Stomach (tissue), 19 donors: ENCODE measurements at places on chromosomes 5 and 9. TPM values are rescaled to one million over a fixed set of nuclear protein-coding genes. Genes with fewer than 3 reads are reported as not detected.

DNA sequence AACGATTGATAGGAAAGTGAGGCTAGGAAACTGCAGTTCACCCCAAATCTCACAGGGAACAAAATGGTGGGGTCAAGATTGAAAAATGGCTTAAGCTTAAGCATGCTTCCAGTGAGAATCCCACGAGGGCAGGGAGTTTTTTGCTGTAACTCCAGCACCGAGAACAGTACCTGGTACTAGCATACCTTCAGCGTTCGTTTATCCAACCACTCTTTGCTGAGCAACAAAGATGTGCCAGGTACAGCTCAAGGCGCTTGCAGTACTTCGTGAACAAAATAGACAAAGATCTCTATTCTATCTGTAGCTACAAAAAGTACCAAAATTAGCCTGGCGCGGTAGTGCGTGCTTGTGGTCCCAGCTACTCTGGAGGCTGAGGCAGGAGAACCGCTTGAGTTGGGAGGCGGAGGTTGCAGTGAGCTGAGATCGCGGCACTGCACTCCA lies 778 bp upstream of the PPP6C start:
- peaks cover 50% of the 10 kb centered on the region for H3K4me1 ChIP-seq
- H3K36me3 ChIP-seq, result no peaks in the 10 kb centered on the region
- peak overlapping the region; percentile 92 for H3K27ac ChIP-seq
- peak; percentile 35 for DNase-seq
- no peaks in the 10 kb centered on the region for H3K27me3 ChIP-seq

- H3K27me3 ChIP-seq, result no peaks in the 10 kb centered on the region
- no peaks in the 10 kb centered on the region for H3K36me3 ChIP-seq
- no peak overlapping the region for H3K27ac ChIP-seq
- no peak overlapping the region for H3K4me3 ChIP-seq
- H3K4me1 ChIP-seq, result no peaks in the 10 kb centered on the region
- DNase-seq, result no peak
These were observed 586.9 kb downstream of the CCDC171 start for GRCh38 chr9:16139774-16140173.

DNA sequence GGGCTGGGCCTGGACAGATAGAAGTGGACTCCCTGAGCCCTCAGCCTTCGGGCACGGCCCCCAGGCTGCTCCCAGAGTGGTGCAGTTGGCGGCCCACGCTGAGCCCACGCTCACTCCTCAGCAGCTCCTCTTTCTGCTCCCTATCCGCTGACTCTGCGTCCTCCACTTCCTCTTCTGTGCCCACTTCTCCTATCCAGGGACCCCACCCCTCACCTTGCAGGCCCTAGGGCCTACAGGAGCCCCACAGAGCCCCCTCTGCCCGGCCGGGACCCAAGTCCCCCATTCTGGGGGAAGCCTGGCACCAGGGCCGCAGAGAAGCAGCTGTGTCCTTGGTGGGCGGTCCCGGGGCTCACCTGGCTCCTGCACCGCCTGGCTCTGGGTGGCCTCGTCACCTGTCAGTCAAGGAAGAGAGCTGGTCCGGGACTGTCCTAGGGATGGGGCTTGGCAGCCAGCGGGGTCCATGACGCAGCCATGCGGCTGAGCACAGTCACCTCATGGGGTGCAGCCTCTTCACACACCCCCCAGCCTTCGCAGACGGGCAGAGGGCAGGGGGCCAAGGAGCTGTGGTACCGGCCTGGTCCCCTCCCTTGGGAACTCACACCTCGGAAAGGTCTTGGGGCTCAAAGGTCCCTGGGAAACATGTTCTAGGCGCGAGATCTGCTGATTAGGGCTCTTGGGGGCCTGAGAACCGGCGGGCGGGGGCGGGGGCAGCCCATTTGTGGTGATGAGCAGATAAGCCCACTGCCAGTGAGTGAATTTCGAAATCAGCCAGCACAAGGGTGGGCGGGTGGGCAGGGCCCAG lies 5.4 kb upstream of the NRARP start:
- no peak overlapping the region for H3K27ac ChIP-seq
- peaks cover 28% of the 10 kb centered on the region for H3K27me3 ChIP-seq
- no peak overlapping the region for H3K4me3 ChIP-seq
- no peak for DNase-seq
- peaks cover 77% of the 10 kb centered on the region for H3K4me1 ChIP-seq

- no peaks in the 10 kb centered on the region for H3K36me3 ChIP-seq
- H3K4me3 ChIP-seq, result peak within 1 kb of the TSS; percentile 61
- no peaks in the 10 kb centered on the region for H3K27me3 ChIP-seq
- DNase-seq, result peak; percentile 62
These were observed at the start of gene TRMT10B for GRCh38 chr9:37753489-37754190. TRMT10B (plus strand) TSS chr9:37753805; CDS start chr9:37761932, 8,127 bp downstream.

- H3K36me3 ChIP-seq, result no peaks in the 10 kb centered on the region
- H3K4me3 ChIP-seq, result no peak overlapping the region
- H3K27me3 ChIP-seq, result no peaks in the 10 kb centered on the region
- no peak for DNase-seq
These were observed 1.0 kb downstream of the FAM221B start for GRCh38 chr9:35827486-35827885.

DNA sequence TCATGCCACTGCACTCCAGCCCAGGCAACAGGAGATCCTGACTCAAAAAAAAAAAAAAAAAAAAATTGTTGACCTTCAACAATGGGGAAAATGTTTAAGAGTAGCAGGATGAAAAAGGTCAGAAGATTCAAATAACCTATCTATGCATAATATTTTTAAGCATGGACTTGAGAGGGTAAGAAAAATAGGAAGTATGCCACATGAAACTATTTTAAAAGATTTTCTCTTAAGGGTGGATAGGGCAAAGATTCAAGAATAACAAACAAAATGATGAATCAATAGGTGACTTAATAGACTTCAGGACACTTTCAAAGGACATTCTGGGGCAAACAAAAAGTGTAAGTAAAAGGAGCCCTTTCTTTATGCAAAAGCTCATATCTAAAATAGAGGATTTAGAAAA lies 3.2 kb downstream of the TEX48 start:
- no peaks in the 10 kb centered on the region for H3K36me3 ChIP-seq
- no peak overlapping the region for H3K4me3 ChIP-seq
- H3K27ac ChIP-seq, result no peak overlapping the region
- no peaks in the 10 kb centered on the region for H3K4me1 ChIP-seq
- no peak for DNase-seq

DNA sequence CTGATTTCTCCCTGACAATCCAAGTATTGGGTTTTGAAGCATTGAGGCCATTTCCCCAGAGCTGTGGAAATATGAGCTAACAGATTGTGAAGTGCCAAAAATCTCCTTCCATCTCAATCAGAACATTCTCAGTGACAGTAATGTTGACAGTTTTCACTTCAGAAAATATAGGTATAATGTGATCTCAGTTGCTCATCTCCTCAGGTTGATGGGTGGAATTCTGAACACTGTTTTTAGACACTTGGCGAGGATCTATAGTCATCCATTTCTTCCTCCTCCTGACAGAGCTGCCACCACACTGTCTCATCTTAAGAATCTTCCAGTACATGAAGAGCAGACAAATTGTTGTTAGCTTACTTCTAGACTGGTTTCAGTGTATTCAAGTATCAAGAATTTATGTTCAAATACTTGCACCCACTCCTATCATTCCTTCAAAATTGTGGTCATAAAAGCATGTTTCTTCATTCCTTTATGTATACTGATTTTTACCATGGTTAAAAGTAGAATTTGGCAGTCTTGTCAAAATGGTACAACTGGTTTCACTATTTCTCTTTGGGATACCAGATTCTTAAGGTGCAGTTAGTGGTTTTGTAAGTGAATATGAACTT lies 199.7 kb upstream of the TLE4 start:
- no peak overlapping the region for H3K27ac ChIP-seq
- no peaks in the 10 kb centered on the region for H3K36me3 ChIP-seq
- no peak overlapping the region for H3K4me3 ChIP-seq

DNA sequence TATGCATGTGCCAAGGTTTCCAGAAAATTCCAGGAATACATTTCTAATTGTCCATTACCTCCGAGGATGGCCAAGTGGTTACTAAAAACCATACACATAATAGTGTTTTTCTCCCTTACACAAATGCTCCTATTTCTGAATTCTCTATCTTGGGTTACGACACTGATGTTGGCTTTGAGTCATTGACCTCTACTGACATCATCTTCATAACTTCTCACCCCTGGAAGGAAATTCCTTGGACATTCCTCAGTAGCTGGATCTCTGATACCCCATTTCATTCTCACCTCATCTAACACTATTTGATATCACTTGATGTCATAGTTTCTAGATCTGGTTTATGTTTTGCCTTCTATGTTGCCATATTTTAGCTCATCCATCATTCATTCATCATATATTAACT lies 287.2 kb downstream of the CTNND2 start:
- H3K4me3 ChIP-seq, result no peak overlapping the region
- no peaks in the 10 kb centered on the region for H3K27me3 ChIP-seq
- H3K27ac ChIP-seq, result no peak overlapping the region
- no peaks in the 10 kb centered on the region for H3K36me3 ChIP-seq

DNA sequence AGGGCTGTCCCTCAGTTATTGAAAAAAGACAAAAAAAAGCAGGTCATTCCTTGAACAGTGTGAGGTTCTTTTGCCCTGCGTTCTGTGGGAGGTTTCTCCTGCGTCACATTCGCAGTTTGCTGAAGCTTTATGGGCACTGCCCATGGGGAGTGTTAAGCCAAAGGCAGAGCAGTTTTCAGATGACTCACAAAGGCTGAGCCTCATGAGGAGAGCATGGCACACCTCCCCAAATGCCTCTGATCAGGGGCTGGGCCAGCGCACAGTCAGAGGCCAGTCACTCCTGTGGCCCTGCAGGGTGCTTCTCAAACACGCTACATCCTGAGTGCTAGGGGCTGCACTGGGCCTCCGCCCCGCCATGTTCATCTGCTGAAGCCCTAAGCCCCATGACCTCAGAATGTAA lies 38.4 kb downstream of the IRX1 start:
- H3K27ac ChIP-seq, result no peak overlapping the region
- peaks cover 9% of the 10 kb centered on the region for H3K27me3 ChIP-seq
- H3K36me3 ChIP-seq, result no peaks in the 10 kb centered on the region
- H3K4me1 ChIP-seq, result no peaks in the 10 kb centered on the region
- DNase-seq, result no peak

DNA sequence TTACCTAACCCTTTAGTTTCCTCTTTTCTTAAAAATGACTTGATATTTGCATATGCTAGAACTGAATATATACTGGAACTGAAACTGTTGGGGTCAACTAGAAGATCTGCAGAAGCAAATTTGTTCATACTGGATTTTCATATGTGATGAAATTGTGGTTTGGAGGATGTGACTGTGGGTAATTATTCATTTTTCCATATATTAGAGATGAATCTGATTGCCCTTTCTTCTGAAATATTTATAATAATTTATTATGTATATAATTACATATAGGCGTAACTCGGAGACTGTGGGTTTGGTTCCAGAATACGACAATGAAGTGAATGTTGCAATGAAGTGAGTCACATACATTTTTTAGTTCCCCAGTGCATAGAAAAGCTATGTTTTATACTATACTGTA lies 149.1 kb downstream of the ATP10B start:
- no peaks in the 10 kb centered on the region for H3K36me3 ChIP-seq
- no peak overlapping the region for H3K4me3 ChIP-seq
- DNase-seq, result no peak
- H3K27ac ChIP-seq, result no peak overlapping the region

- H3K36me3 ChIP-seq, result no peaks in the 10 kb centered on the region
- no peak overlapping the region for H3K27ac ChIP-seq
- H3K27me3 ChIP-seq, result no peaks in the 10 kb centered on the region
- no peak overlapping the region for H3K4me3 ChIP-seq
- DNase-seq, result no peak
- no peaks in the 10 kb centered on the region for H3K4me1 ChIP-seq
These were observed 122.8 kb downstream of the STARD4 start for GRCh38 chr5:111389390-111390082.

- no peaks in the 10 kb centered on the region for H3K27me3 ChIP-seq
- no peak for DNase-seq
- no peaks in the 10 kb centered on the region for H3K4me1 ChIP-seq
- H3K4me3 ChIP-seq, result no peak overlapping the region
- H3K27ac ChIP-seq, result no peak overlapping the region
- no peaks in the 10 kb centered on the region for H3K36me3 ChIP-seq
These were observed 342.7 kb upstream of the RIOK2 start for GRCh38 chr5:97525780-97526179.

DNA sequence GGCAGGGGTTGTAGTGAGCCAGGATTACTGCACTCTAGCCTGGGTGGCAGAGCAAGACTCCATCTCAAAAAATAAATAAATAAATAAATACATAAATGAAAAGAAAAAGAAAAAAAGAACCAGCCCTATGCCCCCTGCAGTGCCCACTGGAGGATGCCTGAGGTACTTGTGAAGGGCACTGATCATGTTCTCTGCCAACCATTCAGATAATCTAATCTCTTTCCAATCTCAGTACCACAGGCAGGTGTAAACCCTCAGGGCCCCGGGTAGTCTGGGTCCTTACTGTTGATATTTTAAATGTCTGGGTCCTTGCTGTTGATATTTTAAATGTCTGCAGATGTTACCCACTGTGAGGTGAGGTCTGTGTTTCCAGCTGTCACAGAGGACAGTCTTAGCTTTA lies 321.8 kb upstream of the ADCY2 start:
- peaks cover 2% of the 10 kb centered on the region for H3K4me1 ChIP-seq
- H3K27ac ChIP-seq, result no peak overlapping the region
- H3K36me3 ChIP-seq, result no peaks in the 10 kb centered on the region

DNA sequence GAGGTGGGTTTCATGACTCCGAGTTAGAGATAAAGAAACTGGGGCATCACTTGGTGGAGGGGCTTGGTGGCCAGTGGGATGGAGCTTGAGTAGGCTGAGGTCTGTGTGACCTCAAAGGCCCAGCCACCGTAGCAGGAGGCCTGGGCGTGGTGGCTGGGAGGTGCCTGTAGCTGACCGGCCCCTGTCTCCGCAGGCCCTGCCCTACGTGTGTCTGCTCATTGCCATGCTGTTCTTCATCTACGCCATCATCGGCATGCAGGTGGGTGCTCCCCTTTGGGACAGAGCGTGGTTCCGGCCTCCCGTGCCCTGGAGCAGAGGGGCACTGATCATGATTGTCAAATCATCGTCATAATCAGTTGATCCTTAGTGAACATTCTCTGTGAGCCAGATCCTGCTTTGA lies 196.2 kb downstream of the CACNA1B start:
- H3K4me1 ChIP-seq, result no peaks in the 10 kb centered on the region
- no peaks in the 10 kb centered on the region for H3K36me3 ChIP-seq
- H3K4me3 ChIP-seq, result no peak overlapping the region
- H3K27ac ChIP-seq, result no peak overlapping the region
- DNase-seq, result no peak

- no peaks in the 10 kb centered on the region for H3K27me3 ChIP-seq
- no peak for DNase-seq
- peaks cover 20% of the 10 kb centered on the region for H3K4me1 ChIP-seq
- H3K4me3 ChIP-seq, result no peak overlapping the region
- H3K27ac ChIP-seq, result peak overlapping the region; percentile 54
These were observed 5.8 kb downstream of the CCDC187 start for GRCh38 chr9:136297766-136298735.

DNA sequence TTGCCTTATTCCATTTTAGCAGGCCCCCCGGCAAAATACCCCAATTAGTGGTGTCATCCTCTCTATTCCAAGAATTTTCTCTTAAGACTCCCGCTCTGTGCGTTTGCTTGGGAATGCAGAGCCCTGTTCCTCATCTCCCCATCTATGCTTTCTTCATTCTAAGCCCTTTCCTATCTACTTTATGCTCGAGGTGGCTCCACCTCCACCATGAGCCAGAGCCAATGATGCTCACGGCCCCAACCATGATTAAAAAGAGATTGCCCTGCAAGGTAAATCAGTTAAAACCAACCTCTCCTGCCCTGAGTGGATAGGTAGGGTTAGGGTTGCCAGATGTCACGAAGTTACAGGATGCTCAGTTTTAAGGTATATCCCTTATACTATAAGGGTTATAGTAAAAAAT lies 677 bp upstream of the TXNDC15 start:
- H3K27ac ChIP-seq, result peak overlapping the region; percentile 92
- peak overlapping the region; percentile 78 for H3K4me3 ChIP-seq
- no peaks in the 10 kb centered on the region for H3K36me3 ChIP-seq
- no peaks in the 10 kb centered on the region for H3K27me3 ChIP-seq

PPP1R26 gene
- total RNA-seq, result 15.4 TPM

ASTN2 gene
- 4.2 TPM for total RNA-seq

RGS7BP gene
- 1.3 TPM for total RNA-seq

CDO1 gene
- total RNA-seq, result not detected

CDH9 gene
- not detected for total RNA-seq

PCDH1 gene
- 96.9 TPM for total RNA-seq
